Central memory CD4-positive, alpha-beta T cell (primary cell): ENCODE measurements at places on chromosomes 11 and 22.

GRCh38 chr11:58573451-58574104, 2.1 kb downstream of the LPXN start:
- DNase-seq, result peak; percentile 62

GRCh38 chr22:22050141-22050775, 67.7 kb upstream of the TOP3B start:
- no peak for DNase-seq

- DNase-seq, result no peak
These were observed 7.5 kb downstream of the NARS2 start for GRCh38 chr11:78567209-78567608.

DNA sequence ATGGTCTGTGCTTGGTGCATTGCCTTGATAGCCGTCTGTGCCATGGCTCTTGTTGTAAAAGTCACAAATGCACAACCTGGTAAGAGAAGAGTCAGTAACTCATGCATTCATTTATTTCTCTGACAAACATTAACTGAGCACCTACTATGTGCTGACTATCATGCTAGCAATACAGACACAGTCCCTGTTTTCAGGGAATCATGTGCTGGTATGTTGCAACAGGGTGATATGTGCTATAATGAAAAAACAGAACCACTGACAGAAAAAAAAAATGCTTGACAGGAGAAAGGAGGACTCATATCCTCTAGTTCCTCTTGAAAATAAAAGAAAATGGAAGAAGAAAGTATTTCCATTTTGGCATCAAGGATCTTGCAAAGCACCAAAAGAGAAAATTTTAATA, 34.5 kb upstream of the RAPSN start:
- DNase-seq, result no peak

GRCh38 chr22:46117206-46118199, 32.8 kb upstream of the PPARA start:
- no peak for DNase-seq
